Cardiac ventricle fibroblast (primary cell): ENCODE measurements at places on chromosomes 6 and 20. TPM values are rescaled to one million over a fixed set of nuclear protein-coding genes. Genes with fewer than 3 reads are reported as not detected.

The GPX6 gene
- total RNA-seq = not detected in 2 replicates

The PSORS1C1 gene
- total RNA-seq = 0.64 and 51.9 TPM in 2 replicates

The RAMACL gene
- 2.1 and 3.2 TPM in 2 replicates for total RNA-seq

The NHSL1 gene
- 6.7 and 10.8 TPM in 2 replicates for total RNA-seq

The IL17F gene
- not detected in 2 replicates for total RNA-seq

The SIRPB1 gene
- total RNA-seq = 1.5 and 1.7 TPM in 2 replicates

The SRSF12 gene
- total RNA-seq = 0.24 and 0.62 TPM in 2 replicates

The RNF5 gene
- 27.9 and 29.6 TPM in 2 replicates for total RNA-seq

The TCP11 gene
- 0.39 TPM in 1 of 2 replicates, not detected in the other for total RNA-seq

The FAXC gene
- under 0.01 TPM in 1 of 2 replicates, not detected in the other for total RNA-seq

The ADGRF5 gene
- 3.8 and 5.1 TPM in 2 replicates for total RNA-seq

The RPL10A gene
- total RNA-seq = 1,533 and 1,722 TPM in 2 replicates

The GPX5 gene
- not detected in 2 replicates for total RNA-seq

The BIRC7 gene
- not detected in 2 replicates for total RNA-seq

The CLPSL1 gene
- not detected in 2 replicates for total RNA-seq

The RAET1L gene
- total RNA-seq = not detected in 2 replicates

The GGTLC1 gene
- total RNA-seq = not detected in 2 replicates

The MCM8 gene
- total RNA-seq = 1.2 and 1.5 TPM in 2 replicates
